ENCODE measurements at places on chromosomes 7 and 10.

GRCh38 chr7:151924001-151924400 lies 32.2 kb upstream of the GALNTL5 start:
- DNase-seq: no peak

GRCh38 chr10:23325132-23325531 lies 19.5 kb downstream of the C10orf67 start:
- DNase-seq: no peak

DNA sequence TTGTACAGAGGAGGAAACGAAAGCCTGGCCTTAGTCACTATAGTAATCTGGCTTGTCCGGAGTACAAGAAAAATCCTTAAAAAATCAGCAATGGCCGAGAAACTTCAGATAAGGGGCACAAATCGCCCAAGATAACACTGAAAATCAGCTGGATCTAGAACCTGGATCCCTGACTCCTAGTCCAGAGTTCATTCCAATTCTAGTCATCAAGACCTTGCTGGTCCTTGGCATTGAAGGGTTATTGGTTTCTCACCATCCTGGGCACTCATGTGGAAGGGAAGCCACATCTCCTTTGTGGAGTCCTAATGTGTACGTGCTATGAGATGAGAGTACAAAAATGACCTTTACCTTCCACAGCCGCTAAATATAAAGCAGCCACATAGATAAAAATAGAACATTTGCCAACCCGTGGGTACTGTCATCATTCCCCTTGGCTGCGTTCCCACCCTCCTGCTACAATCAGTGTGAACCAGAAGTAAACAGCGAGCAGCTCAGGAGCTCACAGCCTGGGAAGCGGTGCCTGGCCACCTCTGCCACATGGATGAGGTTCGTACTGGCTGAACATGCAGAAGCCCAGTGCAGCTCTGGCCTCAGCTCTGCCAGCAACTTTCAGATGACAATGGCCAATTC lies 116.0 kb upstream of the PDLIM1 start:
- no peak for DNase-seq

DNA sequence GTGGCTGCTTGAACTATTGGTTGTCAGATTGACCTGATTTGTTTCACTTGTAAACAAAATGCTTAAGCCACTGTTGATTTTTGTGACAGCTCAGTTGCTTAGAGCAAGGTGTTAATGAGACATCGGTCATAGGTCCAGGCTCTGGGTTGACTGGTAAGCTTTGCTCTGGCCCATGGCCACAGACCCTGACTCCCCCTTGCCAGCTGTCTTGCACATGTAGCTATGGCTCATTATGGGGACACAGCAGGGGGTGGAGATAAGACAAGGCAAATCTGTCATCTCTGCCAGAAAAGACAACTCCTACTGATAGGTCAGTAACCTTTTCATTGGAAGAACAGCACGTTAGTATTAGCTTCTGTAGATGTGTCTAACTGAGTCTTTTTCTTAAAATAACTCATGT lies 95.3 kb downstream of the KAT6B start:
- DNase-seq: no peak

DNA sequence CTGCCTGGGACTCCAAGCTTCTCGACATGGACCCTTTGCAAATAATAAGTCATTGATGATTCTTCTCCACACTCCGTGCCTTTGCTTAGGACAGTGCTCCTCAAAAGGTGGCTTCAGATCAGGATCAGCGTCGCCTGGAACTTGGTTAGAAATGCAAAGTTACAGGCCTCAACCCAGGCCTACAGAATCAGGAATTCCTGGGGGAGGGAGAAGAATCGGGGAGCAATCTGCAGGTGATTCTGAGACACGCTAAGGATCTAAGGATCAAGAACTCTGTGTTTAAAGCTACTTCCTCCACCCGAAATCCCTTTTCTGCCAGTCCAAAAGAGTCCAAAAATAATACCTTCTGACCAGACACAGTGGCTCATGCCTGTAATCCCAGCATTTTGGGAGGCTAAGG lies 78.1 kb downstream of the C10orf105 start:
- DNase-seq: no peak

DNA sequence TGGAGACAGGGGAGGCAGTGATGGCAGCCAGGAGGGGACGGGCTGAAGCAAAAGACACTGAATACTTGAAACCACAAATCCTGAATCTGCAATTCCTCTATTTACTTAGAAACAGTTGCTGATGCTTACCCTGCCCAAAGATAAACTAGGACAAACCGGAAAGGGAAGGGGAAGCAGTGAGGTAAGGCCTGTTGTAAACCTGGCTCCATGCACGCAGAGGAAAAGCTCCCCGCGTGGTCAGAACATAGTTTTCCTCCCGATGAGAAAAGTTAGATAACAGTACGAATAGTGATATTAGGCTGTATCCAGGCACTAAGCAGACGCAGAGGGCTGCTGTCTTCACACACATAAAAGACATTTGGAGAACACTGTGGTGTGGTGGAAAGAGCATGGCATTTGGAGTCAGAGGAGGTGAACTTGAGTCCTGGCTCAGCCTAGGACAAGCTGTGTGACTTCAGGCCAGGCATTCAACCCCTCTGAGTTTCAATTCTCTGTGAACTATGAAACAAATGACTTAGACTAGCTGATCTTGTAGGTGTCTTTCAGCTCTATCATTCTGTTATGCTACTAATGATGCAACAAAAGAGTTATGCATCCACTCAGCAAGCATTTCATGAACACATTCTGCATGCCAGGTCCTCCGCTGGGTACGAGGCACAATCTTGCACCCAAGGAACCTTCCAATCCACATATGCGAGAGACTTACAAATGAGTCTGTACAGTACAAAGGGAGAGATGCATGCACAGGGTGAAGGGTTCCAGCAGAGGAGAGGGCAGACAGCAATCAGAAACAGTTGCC lies 80.9 kb downstream of the SORBS1 start:
- DNase-seq: no peak

GRCh38 chr10:89684604-89685003 lies 16.8 kb upstream of the KIF20B start:
- DNase-seq: no peak

- DNase-seq: no peak
These were observed 353.7 kb downstream of the GLRX3 start for GRCh38 chr10:130489891-130490290.

GRCh38 chr7:50544992-50545391 lies 20.2 kb downstream of the DDC start:
- DNase-seq: no peak

- DNase-seq: no peak
These were observed 67.8 kb downstream of the EGFR start for GRCh38 chr7:55086413-55087201.

GRCh38 chr10:117175901-117176534 lies 21.3 kb upstream of the KCNK18 start:
- DNase-seq: peak; percentile 74

- DNase-seq: no peak
These were observed at the start of gene NMT2 for GRCh38 chr10:15168291-15168785. NMT2 (minus strand) TSS chr10:15168693; CDS start chr10:15168612, 81 bp downstream.

DNA sequence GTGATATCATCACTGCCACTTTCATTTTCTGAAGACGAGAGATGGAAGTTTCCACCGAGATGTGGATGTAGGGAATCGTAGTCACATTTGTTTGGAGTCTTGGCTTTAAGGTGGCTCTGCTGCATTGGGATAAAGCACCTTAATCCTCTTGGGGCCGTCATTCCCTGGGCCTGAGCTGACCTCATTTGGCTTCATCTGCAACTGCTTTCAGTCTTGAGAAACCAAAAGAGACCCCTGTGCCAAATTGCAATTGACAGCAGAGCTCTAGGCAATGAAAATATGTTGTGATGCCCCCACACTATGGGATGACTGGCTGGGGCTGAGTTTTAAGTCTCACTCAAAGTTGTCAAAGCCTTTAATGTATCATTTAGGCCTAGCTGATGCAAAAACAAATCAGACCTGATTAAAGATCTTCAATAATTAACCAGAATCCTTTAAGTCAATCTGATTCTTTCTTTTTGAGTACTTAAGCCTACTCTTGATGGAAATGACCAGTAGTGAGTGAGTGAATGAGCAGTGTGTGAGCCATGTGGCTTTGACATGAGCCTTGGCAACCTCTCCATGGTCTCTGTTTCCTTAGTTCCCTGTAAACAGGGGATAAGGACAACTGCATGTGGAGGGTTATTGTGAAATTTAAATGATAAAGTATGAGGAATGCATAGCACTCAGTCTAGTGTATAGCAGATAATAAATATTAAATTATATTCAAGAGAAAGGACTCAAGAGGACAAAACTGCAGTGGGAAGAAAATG lies 155.0 kb downstream of the BMPER start:
- peak; percentile 74 for DNase-seq

- DNase-seq: no peak
These were observed 13.9 kb downstream of the MICALL2 start for GRCh38 chr7:1445341-1445740.

GRCh38 chr7:27168265-27168947 lies 3.1 kb upstream of the HOXA9 start:
- no peak for DNase-seq

- no peak for DNase-seq
These were observed 11.8 kb downstream of the NACAD start for GRCh38 chr7:45076946-45077345.

GRCh38 chr10:24383681-24384106 lies 174.8 kb downstream of the KIAA1217 start:
- peak; percentile 9 for DNase-seq

- DNase-seq: no peak
These were observed 53.6 kb upstream of the ZPBP start for GRCh38 chr7:50146692-50147091.

DNA sequence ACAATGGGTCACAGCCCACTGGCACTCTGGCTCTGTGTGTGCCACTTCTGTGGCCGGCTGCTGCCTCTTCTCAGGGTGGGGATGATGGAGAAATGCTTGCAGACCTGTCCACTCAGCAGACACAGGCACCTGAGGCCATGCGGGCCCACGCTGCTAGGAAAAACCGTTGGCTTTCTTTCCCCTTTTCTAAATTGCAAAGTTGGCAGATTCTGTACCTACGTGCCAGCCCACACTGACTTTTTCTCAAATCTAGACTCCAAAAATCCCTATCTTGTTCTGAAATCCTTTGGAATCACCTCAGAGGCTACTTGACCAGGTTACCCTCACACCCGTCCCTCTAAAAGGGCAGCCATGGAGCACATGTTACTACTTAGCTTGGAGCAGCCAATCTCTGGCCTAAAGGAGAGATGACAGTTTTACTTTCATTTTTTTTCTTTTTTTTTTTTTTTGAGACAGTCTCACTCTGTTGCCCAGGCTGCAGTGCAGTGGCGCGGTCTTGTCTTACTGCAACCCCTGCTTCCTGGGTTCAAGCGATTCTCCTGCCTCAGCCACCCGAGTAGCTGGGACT lies 99.4 kb downstream of the RNF216 start:
- DNase-seq: no peak

- no peak for DNase-seq
These were observed 112.1 kb downstream of the ACTR3B start for GRCh38 chr7:152871678-152872060.

DNA sequence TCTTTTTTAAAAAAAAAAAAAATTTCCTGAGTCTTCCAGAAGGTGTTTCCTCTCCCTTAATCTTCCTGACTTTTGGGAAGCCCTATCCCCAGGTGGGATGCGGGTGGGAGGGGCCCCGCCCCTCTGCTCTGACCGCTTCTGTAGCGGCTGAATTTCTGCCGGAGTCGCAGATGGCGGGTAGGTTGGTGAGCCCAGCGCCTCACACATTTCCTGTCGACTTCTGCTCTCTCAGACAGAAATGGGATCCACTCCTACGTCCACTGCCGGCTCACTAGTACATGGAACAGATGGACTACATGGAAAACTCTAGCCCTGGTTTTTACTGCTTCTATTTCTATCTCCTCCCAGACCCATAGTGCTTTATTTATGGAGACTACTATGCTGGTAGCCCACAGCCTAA lies 90.9 kb downstream of the NEUROD6 start:
- no peak for DNase-seq

- no peak for DNase-seq
These were observed 10.6 kb downstream of the CALHM2 start for GRCh38 chr10:103441611-103442010.

- DNase-seq: peak; percentile 34
These were observed 2.1 kb downstream of the RET start for GRCh38 chr10:43078986-43079273.

DNA sequence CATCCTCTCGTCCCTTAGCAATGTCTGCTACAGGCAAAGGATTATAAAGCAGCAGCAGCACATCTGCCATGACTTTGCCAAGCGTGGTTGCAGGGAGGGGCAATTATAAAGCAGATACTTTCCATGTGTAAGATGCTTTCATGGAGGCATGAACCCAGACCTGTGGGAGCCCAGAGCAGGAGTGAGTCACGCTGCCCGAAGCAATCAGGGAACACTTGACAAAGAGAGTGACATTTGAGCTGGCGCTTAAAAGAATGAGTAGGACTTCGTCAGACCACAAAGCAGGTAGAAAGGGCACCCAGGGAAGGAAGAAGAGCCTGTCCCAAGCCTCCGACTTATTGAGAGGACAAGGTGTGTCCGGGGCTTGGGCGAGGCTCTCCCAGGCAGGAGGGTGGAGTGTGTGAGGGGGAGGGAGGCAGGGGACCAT lies 147.2 kb downstream of the MYOF start:
- no peak for DNase-seq

- DNase-seq: no peak
These were observed 77.0 kb downstream of the MAGI2 start for GRCh38 chr7:79376299-79377025.

- DNase-seq: no peak
These were observed 626.1 kb upstream of the GALNT17 start for GRCh38 chr7:70505886-70506285.

GRCh38 chr7:95780665-95781064 lies 8.3 kb downstream of the DYNC1I1 start:
- no peak for DNase-seq

GRCh38 chr10:99394256-99394655 lies 36.2 kb downstream of the GOT1 start:
- DNase-seq: no peak

GRCh38 chr7:96266580-96266979 lies 55.3 kb downstream of the SLC25A13 start:
- DNase-seq: no peak
